Stimulated activated CD8-positive, alpha-beta memory T cell treated with anti-CD3 and anti-CD28 coated beads, Interleukin-12 subunit alpha, Interleukin-12 subunit beta, amount 100 ng/mL, for 1 hour (primary cell): ENCODE measurements at places on chromosomes 5 and 9.

DNA sequence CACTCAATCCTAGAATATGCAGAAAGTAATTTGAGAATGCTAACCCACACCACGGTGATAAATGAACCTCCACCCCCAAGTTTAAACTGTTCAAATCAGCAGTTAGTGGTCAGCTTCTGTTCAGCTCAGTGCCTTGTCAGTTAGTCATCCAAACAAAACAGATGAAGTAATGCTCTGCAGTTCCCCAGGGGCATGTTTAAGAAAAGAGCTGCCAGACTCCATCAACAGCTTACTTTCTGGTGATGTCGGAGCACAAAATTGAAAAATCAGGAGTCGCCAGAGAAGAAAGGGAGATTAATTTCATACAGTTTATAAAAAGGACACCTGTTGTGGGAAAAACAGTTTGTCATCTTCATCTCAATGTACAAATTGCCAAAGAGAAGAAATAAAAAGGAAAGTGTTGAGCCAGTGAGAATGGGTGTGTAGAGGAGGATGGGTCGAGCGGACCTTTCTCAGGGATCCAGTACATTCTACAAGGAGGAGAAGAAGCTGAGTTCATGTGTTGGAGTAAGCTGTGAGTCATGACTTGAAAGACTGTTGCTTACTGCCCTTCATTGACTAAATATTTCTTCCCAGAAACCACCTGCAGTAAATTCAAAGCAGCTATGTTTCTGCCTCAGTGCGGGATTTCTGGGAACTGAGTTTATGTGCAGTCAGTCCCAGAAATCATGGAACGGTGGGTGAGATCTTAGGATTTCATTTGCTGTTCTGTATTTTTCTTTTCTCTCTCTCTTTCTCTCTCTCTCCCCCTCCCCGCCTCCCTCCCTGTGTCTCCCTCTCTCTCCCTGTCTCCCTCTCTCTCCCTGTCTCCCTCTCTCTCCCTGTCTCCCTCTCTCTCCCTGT is 13.7 kb downstream of the TRIO start:
- DNase-seq: no peak

DNA sequence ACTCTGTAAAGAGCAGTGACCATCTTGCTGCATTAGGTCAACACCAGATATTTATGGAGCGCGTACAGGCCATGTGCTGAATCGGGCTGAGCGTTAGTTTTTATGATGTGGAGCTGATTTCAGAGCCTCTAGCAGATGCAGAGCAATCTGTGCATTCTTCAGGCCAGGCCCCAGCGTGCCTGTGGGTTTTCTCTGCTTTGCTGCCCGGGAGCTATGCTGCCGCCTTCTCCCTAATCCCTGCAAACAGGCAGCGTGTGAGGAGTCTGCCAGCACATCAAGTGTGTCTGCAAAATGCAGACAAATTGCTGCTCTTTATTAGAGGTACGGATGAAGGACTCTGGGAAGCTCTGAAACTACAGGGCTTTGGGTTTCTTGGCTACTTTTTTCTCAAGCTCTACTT is 170.0 kb downstream of the NTRK2 start:
- no peak for DNase-seq

DNA sequence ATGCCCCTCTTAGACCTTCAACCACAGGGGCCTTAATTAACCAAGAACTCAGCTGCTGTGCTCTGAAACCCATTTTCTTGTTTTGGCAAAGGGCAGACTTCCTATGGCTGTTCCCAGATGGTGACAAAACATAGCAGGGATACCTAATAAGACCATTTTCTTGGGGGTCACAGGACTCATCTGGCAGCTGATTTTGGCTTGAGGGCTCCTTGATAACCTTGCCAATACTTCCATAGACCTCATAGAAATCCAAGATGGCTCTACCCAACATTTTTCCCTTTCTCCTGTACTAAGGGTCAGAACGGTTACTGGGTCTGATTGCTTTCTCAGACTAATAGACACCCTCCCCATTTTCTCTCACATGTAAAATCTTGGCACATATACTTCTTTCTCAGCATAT is 757.7 kb upstream of the SEMA6A start:
- DNase-seq: no peak

- no peak for DNase-seq
These were observed 6.5 kb upstream of the TLE4 start for GRCh38 chr9:79565245-79565644.

DNA sequence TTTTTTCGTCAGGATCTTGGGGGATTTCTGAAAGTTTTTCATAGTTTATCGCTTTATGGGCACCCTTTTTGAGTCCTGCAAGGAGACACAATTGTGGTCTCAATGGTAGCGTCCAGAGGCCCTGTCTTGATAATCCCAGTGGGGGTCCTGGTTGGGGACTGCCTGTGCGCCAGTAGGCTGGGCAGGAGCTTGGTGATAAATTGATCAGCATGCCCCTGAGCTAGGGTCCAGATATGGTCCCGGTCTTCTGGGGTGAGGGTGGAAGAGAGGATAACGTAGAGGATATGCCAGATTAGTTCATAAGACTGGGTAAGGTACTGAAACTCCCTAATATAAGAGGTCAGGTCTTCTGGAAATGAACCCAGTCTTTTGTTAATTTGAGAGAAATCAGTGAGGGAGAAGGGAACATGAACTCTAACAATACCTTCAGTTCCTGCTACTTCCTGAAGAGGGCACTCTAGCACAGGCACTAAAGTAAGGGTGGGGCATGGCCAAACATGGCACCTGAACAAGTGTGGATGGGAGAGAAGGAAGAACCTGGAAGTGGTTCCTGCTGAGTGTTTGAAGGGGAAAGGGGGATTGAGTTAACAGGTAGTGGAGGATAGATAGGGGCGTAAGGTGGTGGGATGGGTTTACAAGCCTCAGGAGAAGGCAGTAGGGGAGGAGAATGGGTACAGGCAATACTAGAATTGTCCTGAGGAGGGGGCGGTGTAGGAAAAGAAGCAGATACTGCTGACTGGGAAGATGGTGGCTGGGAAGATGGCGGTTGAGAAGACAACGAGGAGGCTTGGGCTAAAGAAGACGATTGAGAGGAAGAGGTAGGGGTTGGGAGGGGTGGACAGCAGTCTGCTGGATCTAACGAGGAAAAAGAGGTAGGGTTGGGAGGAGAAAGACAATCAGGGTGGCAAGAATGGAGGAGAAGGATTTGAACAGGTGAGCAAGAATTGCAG is 33.8 kb upstream of the ANXA2R start:
- peak; percentile 18 for DNase-seq

GRCh38 chr5:40518485-40518917 is 161.2 kb upstream of the PTGER4 start:
- DNase-seq: no peak

GRCh38 chr5:122415030-122415800 is 103.2 kb downstream of the SNCAIP start:
- DNase-seq: no peak

DNA sequence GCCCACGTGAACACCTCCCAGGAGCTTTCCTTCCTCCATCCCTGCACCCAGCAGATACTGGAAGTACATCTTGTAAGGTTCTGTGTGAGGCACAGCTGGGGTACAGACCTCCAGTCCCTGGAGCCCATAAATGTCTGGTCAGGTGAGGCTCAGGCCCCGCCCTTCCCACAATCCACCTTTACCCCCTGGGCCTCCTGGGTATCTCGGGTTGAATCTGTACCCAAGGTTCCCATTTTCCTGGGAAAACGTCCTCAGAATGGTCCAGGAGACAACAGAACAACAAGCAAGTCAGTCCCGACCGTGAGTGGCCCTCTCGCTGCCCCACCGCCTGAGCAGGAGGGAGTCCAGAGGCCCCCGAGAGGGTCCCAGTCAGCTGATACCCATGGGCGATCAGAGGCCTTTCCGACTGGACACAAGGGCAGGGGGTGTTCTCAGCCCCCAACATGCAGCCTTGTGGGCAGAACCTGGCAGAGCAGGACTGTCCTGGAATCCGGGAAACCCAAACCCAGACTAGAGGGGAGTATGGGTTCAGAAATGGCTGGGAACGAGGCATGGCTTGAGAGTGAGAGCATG is 4.3 kb downstream of the SPATA31E1 start:
- no peak for DNase-seq

- DNase-seq: no peak
These were observed 127.6 kb downstream of the PAX5 start for GRCh38 chr9:36906492-36906891.

DNA sequence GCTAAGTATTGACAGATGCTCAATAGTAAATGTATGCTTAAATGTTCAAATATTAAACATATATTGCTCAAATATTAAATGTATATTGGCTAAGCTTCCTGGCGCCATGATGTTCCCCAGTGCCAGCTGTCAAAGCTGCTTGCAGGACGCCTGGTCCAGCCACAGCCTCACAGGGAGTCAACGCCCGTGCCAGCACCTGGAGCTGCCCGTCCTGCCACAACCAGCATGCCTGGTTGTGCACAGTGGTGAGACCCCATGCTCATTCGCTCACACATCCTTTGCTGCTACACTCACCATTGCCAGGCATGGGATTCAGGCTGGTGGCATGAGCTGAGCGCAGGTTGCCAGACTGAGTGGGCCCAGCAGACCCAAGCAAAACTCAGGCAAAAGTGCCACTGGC is 926.9 kb upstream of the EDIL3 start:
- DNase-seq: no peak

DNA sequence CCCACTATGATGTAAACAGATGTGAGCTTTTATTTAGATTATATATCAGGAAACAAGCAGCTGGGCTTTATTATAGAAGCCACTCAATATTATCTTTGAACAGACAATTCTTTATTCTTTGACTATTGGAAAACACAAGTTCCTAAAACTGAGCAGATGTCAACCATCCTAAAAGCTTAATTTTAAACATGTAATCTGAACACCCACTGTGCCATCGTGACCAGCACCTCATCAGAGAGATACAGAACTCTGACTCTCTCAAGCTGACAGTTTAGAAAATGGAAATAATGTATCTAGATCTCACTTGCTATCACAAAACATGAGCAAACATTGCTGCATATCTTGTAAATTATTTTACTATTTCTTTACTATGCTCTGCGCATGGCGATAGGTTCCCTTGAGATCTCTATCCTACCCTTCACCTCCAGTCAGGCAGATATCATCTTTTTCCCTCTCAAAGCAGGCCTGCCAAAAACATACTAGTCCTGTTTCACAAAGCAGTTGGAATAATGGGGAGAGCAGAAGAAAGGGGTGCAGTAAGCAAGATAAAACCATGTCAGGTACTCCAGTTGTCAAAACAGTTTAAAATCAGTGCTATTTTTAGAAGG is 151.0 kb downstream of the KIAA0825 start:
- no peak for DNase-seq

DNA sequence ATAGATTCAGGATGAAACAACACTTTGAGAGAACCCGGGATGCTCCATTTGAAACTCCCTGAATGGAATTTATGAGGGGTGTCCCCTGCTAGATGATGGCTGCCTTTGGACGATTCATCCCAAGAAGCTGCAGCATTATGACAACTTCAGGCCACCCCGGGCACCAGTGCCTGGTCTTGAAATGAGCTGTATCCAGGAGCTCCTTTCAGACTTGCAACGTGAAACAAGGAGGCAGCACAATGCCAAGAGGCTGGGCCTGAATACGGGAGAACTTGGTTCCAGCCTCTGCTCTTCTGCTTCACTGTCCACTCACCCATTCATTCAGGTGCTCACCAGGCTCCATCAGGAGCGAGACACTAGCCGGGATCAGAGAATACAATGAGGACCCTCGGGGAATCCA is 78.3 kb downstream of the STK10 start:
- no peak for DNase-seq

DNA sequence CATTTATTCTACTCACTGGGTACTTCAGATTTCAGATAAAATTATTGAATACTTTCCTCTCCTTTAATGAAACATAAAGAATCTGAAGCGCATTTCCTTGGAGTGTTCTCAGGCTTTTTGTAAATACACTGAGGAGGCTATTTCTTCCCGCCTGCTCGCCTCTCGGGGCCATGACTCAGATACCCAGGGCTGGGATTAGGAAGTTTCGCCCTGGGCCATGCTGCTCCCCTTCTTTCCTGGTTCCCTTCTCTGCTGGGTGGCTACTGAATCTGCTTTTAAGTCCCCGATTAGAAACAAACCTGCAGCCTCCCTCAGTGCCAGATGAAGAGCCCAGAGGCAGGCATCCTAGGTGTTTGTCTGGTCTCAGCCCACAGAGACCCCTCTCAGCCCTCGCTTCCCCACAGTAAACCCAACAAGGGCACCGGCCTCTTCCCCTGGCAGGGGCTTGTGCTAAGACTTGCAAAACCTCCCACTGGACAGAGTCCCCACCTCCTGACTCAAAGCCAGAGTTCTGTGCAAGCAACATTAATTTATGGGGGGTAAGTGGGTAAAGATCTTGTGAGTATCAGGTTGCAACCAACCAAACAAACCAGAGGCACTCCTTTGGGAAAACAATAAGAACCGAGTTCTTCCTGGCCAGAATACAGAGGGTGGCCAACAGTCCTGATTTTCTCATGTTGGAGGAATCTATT is 30.7 kb upstream of the IRX1 start:
- DNase-seq: no peak

DNA sequence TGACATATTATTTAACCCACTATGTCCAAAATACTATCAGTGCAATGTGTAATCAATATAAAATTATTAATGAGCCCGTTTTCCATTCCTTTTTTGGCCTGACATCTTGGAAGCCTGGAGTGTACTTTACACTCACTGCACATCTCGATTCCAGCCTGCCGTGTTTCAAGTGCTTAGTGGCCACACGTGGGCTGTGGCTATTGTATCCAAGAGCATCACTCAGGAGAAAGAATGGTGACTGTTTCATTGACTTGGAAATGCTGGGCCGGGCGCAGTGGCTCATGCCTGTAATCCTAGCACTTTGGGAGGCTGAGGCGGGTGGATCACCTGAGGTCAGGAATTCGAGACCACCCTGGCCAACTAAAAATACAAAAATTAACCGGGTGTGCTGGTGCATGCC is 54.5 kb downstream of the CFAP77 start:
- no peak for DNase-seq

GRCh38 chr9:128903871-128904620 is 16.7 kb upstream of the PHYHD1 start:
- no peak for DNase-seq

GRCh38 chr9:121865060-121865459 is 213.6 kb downstream of the DAB2IP start:
- no peak for DNase-seq

DNA sequence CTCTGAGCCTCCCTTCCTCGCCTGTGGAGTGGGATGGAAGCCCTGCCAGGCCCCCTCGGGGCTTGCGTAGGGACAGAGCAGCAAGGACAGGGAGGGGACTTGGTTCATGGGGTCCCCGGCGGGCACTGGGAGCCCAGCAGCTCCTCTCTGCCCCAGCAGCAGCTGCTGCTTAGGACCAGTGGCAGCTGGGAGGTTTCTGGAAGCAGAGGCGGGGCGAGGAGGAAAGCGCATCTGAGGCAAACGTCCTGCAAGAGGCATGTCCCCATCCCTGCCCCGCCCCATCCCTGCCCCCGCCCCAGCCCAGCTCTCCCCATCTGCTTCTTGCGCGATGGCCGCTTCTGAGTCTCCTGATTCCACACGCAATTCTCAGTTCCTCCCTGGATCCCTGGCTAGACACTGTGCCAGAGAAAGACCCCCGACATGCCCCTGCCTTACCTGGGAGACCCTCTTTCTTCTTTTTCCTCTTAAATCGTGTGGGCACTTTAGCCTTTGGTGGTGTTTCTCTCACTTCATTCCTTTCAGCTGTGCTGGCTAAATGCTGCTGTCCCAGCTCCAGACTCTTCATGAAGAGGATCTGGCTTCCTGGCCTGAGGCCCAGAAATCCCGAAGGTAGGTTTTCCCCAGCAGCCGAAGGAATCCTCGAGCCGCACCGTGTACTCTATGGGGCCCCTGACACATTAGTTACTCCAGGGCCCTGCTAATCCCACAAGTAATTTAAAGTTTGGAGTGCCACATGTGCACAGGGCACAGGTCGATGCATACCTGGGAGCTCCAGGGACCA is 4.4 kb upstream of the OR2S2 start:
- DNase-seq: no peak

GRCh38 chr5:54013556-54014194 is 296.7 kb downstream of the ARL15 start:
- no peak for DNase-seq
